ENCODE measurements at places on chromosomes 5 and 9.

- no peak for DNase-seq
Measured at GRCh38 chr9:93963969-93964368, 8.8 kb upstream of the BARX1 start.

GRCh38 chr5:169648725-169649310, 11.7 kb downstream of the DOCK2 start:
- DNase-seq = no peak

GRCh38 chr9:68545033-68545705, 4.5 kb upstream of the TMEM252 start:
- DNase-seq = no peak

DNA sequence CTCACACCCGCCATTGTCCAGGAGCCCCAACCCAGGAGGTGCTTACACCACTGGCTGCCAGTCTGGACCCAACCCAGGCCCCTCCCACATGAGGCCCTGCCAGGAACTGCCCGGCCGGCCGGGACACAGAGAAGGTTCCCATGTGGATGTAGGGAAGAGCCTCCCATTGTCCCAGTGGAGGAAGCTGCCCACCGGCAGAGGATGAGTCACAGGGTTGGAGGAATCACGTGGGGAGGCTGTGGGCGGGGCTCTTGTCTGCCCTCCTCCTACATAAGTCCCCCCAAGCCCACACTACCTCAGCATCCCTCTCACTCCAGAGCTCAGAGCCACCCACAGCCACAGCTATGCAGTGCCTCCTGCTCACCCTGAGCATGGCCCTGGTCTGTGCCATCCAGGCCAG, 26.1 kb downstream of the PAEP start:
- no peak for DNase-seq
